ENCODE measurements at places on chromosomes 6 and 20.

GRCh38 chr20:8424010-8424409, 291.9 kb downstream of the PLCB1 start:
- DNase-seq, result no peak

GRCh38 chr6:46062312-46062711, 46.7 kb upstream of the CLIC5 start:
- no peak for DNase-seq

DNA sequence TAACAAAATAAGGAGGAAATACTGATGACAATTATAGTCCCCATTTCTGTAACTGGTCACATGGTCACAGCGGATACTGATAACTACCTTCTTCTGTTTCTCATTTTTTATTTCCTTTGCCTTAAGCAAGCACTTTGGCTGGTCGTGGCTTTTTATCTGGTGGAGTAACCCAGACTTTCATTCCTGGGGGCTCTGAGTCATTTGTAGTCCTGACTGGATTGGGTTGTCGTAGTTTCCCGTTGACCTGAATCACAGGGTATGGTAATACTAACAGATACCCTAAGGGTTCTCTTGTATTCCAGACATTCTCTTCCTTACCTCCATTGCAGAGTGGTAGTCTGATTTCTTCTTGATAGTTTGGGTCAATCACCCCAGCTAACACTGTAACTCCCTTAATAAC, 500.3 kb upstream of the ADGRB3 start:
- no peak for DNase-seq

GRCh38 chr6:143896126-143896860, 32.0 kb downstream of the ZC2HC1B start:
- no peak for DNase-seq

DNA sequence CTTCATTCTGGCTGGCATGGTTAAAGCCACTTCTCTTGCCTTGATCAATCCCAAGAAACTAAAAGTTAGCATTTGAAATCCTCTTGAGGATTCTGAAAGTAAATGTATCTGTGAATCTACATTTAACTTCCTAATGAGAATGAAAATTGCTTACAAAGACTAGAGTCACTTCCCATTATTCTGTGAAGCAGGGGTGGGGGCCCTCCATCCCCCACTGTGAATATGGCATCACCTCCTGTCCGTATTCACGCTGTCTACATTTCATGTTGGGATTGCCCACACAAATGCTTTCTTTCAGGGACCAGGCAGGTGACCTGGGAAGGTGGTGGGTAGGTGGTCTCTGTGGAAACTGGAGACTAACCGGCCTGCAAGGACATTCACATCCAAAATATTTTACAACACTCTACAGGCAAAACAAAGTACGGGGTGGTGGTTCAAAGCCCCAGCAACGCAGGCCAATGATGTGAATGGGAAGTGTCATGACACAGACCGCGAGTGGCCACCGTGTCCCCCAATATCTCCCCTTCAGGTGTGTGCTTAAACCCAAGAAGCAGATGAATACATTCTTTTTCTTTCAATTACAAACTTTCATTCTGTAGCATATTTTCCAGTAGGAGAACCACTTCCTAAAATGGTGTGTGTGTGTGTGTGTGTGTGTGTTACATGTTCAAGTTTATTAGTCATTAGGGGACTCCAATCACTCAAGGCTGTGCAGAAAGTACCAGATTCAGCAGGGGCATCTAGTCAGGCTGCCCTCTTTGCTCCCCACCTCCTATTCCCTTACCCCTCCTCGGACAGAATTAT, 132.2 kb downstream of the PRND start:
- no peak for DNase-seq

GRCh38 chr6:102581378-102582124, 1188.0 kb downstream of the GRIK2 start:
- no peak for DNase-seq

DNA sequence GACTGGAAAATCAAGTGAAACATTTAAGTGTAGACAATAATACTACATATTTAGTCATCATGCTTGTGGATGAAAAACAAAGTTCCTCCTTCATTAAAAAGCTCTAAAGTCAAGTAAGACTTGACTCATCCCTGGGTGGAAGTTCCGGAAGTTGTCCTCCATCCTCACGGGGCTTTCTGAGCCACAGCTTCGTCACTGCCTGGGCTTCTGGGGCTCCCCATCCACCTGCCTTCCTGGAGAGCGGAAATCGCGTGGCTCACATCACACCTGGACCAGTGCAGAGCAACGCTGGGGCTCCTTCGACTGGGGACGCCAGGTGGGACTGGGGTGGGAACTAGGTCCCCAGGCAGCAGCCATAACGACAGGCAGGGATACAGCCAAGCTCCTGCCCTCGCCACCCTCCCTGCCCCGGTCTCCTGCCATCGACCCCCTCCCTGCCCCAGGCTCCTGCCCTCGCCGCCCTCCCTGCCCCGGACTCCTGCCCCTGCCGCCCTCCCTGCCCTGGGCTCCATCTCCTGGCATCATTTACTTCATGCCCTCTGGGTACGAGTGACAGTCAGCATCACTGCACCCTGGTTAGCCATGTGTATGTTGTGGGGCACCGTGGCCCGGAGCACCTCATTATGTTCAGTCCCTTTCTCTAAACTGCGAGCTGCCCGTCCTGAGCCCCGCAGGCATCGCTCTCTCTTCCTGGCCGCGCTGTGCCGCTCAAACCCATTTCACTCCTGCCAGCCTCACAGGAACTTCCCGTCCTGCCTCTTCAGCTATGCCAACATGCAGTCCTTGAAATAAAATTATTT, 12.9 kb downstream of the THBS2 start:
- DNase-seq, result no peak

DNA sequence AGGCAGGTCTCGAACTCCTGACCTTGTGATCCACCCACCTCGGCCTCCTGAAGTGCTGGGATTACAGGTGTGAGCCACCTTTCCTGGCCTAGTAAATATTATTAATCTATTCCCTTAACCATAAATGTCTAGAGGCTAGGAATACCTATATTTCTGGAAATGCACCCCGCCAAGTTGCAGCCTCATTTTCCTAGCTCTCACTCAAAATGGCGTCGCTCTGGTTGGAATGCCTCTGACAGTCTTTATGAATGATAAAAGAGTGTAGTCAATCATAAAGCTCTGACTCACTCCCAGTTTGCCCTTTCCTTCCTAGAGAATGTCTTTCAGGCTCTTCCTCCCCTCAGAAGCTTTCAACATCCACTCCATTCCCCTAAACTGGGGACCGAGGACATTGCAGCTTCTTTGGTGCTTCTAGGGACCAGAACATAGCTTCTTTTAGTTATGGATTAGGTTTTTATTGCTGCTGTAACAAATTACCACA, 14.1 kb upstream of the TRIM26 start:
- no peak for DNase-seq

GRCh38 chr6:75735491-75736186, 13.4 kb upstream of the MYO6 start:
- DNase-seq, result no peak

DNA sequence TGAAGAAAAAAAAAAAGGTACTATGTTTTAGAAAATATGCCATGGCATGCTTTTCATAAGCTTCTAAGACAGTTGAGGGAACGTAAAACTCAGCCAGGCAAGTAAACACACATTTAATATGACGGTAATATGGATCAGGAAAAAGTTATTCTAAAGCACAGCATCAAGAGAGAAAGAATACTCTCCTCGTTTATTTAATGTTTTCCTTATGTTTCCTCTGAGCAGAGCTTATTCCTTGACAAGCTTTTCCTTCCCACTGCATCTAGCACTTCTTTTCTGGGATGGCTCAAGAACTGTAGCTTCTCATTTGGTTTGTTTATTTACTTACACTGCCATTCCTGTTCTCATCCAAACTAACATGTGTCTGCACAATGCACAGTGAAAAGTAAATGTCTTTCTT, 2.7 kb upstream of the RSPO3 start:
- DNase-seq, result no peak

GRCh38 chr6:21601932-21602390, 8.4 kb downstream of the SOX4 start:
- DNase-seq, result no peak

- no peak for DNase-seq
Observed at GRCh38 chr6:72954716-72955115, 270.6 kb downstream of the KHDC1L start.

GRCh38 chr6:14520029-14520428, 402.5 kb downstream of the CD83 start:
- DNase-seq, result no peak

DNA sequence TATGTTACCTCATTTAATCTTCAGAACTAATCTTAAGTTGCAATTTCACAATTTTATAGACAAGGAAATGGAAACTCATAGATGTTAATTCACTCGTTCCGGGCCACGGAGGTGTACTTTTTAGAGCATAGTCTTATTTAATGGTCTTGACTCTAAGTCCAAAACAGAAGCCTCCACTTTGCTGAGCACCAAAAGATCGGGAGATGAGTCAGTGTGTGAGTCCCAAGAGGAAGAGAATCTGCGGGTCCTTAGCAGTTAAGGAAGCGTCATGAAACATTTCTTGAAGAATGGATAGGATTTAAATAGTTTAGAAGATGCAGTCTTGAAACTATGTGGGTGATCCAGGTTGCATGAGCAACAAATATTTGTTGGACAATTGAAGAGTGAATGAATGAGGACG, 231.8 kb upstream of the QKI start:
- DNase-seq, result no peak

GRCh38 chr6:95636552-95637431, 59.5 kb downstream of the MANEA start:
- DNase-seq, result no peak

- no peak for DNase-seq
Observed at GRCh38 chr6:16704401-16705045, 56.7 kb downstream of the ATXN1 start.

GRCh38 chr20:63937596-63937995, 18.6 kb downstream of the UCKL1 start:
- DNase-seq, result no peak

- no peak for DNase-seq
Observed at GRCh38 chr20:46872328-46873211, 22.1 kb upstream of the EYA2 start.

DNA sequence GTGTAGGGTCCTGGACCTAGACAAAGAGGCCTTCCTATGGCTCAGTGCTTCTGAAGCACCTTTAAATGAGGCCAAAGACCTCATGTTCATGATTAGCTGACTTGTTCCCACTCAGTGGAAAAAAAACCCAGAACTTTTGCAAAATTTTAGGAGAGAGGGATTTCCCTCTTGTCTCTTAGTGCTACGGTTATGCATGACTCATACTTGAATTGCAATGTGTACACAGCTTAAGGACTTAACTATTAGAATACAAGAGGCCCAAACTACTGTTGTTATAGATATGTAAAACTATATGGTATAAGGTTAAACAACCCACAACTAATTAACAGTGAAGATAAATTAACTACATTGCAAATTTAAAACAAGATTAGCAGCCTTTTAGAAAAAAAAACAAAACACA, 32.3 kb upstream of the HLA-A start:
- DNase-seq, result peak; percentile 15

- DNase-seq, result peak; percentile 62
Observed at GRCh38 chr6:93407186-93407585, 12.2 kb downstream of the EPHA7 start.

GRCh38 chr20:17943343-17943742, 25.3 kb downstream of the SNX5 start:
- no peak for DNase-seq

- no peak for DNase-seq
Observed at GRCh38 chr6:132484680-132485018, 28.3 kb downstream of the STX7 start.

DNA sequence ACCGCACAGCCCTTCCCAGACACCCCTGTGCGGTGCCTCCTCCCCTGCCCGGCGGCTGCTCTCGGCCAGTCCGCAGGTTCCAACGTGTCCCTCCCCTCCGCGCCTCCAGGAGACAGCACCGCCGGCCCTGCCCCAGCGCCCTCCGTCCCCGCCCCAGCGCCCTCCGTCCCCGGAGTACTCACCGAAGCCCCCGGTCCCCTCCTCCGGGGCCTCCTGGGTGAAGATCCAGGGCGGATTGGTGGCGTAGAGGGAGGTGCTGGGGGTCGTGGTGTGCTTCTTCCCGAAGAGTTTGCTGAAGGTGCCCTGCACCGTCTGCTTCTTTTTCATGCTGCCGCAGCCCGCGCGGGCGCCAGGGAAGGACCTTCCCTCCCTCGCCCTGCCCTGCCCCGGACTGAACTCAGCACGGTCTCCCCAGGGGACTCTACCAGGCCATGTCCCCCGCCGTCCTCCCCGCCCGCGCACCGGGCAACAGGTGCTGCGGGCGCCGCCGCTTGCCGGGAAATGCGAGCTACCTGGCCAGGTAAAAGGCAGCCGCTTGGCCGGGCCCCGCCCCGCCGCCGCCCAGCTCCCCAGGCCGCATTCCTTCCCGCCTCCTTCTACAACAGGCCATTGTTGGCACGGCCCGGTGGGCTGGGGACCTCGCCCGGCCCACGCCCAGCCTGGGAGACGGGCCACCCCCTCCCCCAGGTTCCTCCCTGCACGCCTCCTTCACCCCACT, at the start of gene C6orf132:
Gene C6orf132 (minus strand): TSS at position 503 of the 718 bp plus-strand sequence. CDS start 176 bp downstream, at position 327.
- peak; percentile 26 for DNase-seq

- DNase-seq, result no peak
Observed at GRCh38 chr20:16020971-16021370, 552.3 kb downstream of the KIF16B start.

GRCh38 chr6:151051164-151051563, 185.7 kb downstream of the MTHFD1L start:
- DNase-seq, result no peak

DNA sequence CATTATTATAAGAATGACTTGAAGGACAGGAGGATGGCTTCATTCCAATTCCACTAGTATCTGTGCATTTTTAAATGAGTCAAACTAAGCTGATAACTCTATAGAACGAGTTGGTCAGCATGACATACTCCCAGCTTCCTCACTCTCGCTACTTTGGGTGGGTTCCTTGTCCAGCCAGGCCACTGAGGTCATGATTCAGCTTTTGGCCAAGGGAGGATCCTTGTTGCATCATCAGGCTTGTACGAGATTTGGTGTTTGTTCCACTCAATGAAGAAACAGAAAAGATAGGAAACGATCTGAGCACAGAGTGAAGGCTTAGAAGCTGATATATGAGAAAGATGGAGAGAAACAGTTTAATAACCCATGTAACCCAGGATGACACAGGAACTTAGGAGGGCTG, 19.8 kb downstream of the NEDD9 start:
- no peak for DNase-seq

GRCh38 chr6:17565399-17565798, 34.7 kb upstream of the FAM8A1 start:
- no peak for DNase-seq
